ENCODE measurements at places on chromosomes 1 and 21.

DNA sequence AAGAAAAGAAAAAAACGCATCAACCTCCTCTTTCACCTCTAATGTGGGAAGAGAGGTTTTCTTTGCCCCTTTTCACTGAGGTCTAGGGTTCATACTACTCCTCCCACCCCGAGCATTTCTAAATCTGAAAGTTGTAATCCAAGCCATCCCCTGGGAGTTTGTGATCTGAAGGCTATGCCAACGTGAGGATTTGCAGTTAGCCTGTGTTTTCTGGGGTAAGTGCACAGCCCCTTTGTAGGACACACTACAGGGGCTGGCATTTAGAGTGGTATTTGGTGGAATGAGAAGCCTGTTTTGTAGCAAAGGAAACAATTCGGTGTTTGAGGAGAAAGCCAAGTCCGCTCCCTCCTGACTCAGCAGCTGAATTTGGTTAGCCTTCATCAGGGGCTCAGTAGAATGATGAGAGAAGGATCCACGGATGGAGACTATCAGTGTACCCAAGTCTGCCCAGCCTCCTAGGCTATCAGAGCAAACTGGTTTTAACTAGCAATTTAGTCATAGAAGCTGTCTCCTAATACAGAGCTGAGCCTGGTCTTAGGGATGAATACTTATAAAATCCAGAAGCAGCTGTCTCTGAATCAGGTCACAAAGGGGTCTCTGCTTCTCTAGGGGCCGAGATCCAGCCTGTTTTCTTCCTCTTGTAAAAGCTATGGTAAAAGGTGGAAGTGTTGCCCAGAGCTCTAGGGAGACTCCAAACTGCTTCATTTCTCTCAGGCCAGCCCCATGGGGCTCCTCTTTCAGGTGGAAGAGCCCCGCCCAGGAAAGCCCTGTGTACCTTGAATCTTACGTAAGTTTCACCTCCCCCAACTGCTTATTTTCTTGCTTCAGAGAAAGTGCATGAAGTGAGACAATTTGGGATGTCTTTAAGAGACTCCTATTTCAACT is 2.1 kb downstream of the PCP4L1 start:
- no peak for DNase-seq

DNA sequence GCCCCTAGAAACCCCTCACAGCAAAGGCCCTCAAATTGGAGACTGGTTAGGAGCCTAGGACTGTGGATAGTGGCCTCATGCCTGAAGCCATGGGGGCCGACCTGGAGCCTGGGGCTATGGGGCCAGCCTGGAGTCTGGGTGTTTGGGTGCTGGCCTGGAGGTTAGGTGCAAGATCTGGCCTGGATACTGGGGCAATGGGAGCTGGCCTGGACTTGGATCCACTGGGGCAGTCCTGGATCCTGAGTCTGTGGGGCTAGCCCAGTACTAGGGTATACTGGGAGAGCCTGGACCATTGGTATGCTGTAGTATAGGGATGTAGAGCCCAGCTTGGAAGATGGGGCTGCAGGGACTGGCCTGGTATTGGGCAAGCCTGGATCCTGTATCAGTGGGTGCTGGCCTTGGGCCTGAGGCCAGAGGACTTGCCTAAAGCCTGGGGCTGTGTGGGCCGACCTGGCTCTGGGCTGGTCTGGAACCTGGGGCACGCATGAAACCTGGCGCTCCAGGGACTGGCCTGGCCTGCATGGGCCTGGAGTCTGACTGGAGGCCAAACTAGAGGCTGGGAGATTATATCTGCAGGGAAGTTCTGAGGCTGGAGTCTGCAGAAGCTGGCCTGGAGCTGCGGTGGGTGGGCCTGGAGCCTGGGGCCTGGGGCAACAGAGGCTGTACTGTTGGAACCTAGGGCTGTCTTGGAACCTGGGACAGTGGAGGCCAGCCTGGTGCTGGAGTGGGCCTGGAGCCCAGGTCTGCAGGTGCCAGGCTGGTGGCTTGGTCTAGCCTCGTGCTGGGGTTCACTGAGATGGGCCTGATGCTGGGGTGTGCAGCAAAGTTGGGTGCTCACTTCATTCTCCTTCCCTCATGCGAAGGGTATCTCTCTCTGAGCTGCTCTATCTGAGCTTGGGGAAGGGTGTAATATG is 12.6 kb upstream of the DENND1B start:
- no peak for DNase-seq

DNA sequence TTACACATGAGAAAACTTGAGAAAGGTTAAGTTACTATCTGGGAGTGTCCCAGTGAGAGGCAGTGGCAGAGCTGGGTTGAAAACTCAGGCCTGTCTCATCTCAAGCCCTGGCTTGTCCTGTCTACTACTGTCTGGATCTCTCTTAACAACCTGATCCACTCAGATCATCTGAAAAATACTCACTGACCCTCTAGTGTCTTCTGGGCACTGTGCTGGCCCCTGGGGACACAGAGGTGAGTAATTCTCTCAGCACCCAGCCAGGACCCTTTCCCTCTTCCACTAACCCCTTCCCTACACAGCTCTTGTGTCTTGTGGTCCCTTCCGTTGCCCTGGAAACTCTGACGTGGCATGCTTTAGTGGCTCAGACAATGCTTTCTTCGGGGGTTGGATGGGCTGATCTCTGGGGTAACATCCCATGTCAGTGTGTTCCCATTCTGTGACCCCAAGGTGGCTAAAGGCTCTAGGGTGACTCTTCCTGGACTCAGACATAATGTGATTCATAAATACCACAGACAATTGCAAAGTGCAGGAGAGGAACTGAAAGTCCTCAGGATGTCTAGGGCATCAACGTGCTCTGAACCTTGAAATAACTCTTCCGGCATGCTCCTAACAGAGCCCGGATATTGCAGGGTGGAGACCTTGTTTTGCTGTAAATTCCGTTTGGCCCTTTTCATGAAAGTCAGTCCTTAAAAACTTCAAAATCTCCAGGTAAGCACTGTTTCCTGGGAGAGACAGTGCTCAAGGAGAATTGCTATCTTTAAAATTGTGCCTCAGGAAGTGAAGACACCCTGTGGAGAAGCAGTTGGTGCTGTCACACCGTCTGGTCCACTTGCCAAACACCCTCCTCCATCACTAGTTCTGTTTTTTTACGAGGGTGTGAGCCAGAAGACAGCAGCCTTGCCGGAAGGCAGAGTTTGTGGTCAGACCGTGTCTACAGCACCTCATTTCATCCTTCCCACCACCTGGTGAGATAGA is 4.0 kb downstream of the SHISAL2A start:
- peak; percentile 54 for DNase-seq

DNA sequence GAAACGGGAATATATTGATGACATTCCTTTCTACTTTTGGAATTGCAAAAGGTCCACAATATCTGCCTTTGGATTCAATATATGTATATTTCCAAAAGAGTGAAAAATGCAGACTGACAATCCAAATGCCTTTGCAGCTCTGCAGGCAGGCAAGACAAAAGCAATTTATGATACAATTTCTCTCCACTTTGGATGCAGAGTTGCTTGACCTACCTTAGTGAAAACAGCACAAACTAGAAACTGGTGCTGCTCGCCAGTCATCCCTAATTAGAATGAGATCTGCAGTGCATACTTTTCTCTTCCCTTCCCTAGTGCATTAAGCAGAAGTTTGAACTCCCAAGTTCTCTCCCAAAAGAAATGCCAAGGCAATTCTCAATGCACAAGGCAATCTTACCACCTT is 56.8 kb downstream of the KIAA0319L start:
- no peak for DNase-seq

DNA sequence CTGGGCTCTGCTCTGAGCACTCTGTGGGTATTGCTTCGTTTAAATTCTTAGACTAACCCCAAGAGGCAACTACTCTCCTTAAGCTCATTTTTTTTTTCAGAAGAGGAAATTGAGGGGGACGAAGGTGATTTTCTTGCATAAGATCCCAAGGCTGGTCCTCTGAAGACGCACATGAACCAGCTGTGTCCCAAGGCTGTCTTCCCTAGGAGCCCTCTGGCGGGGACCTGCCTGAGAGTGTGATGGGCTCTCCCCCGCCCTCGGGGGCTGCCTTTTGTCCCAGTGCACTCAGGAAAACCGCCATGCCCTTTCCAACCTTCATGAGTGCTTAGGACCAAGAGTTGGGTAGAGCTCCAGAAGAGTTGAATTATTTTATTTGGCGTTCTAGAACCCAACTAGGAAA is 21.7 kb downstream of the UMODL1 start:
- no peak for DNase-seq

- no peak for DNase-seq
Observed at GRCh38 chr1:244384066-244384465, 67.6 kb downstream of the ADSS2 start.

- DNase-seq, result no peak
Observed at GRCh38 chr1:24948079-24948827, 18.2 kb upstream of the RUNX3 start.

DNA sequence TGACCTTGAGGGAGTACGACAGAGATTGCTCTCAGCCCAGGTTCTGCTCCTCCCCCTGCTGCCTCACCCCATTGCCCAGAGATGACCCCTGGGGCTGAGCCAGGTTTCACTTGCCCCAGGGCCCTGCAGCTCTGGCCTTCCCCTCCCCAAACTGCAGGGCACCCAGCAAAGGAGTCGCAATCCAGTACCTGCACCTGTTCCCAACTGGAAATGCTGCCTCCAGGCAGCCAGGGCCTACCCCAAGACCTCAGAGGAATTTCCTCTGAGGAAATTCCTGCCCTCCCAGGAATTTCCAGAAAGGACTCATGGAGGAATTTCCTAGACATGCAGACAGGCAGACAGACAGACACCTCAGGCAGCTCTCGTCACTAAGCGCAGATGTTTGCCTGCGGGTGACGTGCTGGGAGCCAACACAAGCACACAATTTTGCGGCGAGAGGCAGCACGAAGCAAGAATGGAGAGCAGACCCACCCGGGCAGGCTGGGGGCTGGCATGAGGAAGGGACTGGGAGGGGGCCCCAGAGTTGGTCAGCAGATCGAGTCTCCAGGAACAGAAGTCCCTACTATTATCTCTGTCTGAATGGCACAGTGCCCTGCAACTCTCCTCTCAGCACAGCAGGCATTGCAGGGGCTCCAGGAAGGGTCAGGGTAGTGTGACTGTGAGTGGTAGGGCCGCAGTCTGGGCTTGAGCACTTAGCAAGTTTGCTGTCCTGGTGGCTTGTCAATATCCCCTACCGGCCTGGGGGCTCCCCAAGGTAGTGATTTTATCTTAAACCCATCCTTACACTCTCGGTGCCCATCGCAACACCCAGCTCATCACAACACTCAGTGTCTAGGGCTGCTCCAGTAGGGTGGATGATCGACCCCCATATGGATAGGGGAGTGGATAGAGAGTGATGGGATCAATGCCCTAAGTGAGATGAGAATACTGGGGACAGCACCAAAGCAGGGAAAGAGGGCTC is 2.9 kb upstream of the EFNA1 start:
- DNase-seq, result no peak

DNA sequence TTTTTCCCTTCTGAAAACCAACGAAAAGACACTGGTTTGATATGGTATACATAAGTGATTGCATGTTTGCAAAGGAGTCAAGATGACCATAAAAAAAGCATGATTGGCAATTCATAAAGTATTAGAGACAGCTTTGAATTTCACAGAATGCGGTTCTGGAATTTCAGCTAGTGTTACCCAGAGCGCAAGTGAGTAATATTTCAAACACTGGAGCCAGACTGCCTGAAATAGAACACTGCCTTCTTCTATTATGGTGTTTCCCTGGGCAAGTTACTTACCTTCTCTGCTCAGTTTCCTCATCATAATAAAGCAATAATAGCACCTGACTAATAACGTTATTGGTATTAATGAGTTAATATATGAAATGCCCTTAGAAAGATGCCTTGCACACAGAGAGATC is 54.7 kb downstream of the NEGR1 start:
- DNase-seq, result no peak

GRCh38 chr21:45040157-45040711 is 34.1 kb upstream of the ADARB1 start:
- DNase-seq, result no peak

DNA sequence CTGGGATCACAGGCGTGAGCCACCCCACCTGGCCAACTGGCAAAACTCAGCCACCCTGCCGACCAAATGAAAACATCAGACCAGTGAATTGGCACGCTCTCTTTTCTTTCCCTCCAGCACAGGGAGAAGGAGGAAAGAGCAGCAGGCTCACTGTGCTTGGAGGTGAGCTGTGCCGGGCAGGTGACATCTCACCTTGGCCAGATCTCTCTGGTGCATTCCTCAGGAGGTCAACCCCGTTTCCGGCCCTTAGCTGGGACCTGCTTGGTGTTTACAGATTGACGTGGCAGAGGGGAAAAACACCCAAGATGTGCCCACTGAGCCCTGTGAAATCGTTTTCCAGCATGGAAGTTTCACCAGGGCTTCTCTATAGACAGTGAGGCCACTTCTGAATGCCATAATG is 45.1 kb downstream of the TMEM51 start:
- no peak for DNase-seq

Data from activated T-cell treated with anti-CD3 and anti-CD28 coated beads for 48 hours (primary cell).